ENCODE measurements at places on chromosomes 12 and 14. TPM values are rescaled to one million over a fixed set of nuclear protein-coding genes. Genes with fewer than 3 reads are reported as not detected.

DNA sequence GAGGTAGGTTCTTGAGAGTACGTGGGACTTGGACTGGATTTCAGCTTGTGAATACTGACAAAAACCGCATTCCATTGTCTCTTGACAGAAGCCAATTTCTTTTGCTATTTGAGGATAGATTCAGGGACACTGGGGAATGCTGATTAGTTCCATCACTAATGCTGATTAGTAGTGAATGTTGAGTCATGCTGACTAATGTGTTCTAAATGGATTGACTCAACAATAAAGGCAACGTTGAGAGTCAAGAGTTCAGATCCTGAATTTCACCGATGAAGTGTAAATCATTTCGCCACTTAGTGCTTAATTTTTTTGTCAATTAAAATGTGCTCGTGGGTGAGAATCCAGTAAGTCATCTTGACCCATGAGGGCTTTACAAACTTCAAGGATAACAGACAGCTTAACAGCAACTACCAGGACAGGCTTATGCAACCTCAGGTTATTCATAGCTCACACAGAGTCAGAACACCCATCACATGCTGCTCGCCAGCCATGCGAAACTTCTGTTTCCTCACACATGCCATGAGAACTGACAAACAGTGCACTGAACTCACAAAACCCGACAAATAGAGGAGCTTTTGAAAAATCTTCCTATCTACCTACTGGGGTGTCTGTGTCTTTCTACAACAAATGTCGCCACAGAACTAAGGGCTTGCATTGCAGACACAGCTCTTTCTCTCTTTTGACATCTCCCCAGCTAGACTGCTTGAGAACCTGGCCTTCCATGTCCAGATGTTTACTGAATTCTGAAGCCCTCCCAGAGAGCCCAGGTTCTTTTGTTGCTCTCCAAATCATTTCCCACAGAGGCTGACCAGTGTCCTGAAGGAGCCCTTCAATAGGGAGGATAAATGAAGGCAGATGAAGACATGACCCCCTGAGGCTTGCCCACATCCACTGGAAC is 316.4 kb downstream of the ZFP36L1 start:
- DNase-seq = peak; percentile 90

DNA sequence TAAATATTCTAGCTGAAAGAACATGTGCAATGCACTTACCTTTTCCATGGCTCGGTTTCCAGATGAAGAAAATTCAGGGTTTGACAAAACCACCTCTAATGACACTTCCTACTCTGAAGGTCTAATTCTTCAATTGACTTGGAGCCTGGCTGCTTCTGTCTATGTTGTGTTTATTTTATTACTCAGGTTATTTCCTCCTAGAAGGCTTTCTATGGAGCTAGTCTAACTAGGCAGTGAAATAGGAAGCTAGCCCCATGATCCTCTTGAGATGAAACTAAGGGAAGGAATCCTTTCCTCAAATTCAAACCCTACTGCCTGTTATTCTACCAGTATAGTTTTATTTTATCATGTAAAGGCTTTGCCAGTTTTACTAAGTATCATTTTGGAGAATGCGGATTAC is 20.9 kb upstream of the IFNG-AS1 start:
- no peak for DNase-seq

The TCL1B gene
- total RNA-seq = not detected

GRCh38 chr14:98957211-98958047 is 314.6 kb downstream of the BCL11B start:
- DNase-seq = peak; percentile 93

- DNase-seq = no peak
Observed at GRCh38 chr12:57096099-57096572, 7.2 kb downstream of the NAB2 start.

The BCL11B gene
- 0.43 TPM for total RNA-seq

- DNase-seq = no peak
Observed at GRCh38 chr14:74954232-74954946, 1.0 kb downstream of the PGF start.

The TC2N gene
- 12.5 TPM for total RNA-seq

DNA sequence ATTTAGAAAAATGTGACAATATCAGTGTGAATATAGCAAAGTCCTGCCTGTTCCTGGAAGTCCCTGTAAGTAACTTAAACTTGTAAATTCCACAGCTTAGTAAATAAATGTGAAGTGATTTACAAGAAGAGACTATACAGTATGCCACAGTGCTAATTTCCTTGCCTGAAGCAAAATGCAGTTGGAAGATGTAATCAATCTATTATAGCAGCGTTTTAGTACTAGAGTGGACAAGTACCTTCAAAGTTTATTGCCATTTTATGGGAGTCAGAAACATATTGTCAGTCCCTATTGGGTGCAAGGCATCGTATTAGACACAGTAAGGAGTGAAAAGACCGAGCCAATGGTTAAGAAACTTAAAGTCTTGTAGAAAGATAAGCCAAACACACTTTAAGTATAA is 94.1 kb downstream of the TRHDE start:
- DNase-seq = no peak

The AQP2 gene
- total RNA-seq = 0.83 TPM

GRCh38 chr12:93664573-93665138 is 12.5 kb upstream of the CRADD start:
- DNase-seq = no peak

The SALL2 gene
- 4.9 TPM for total RNA-seq

The SDSL gene
- total RNA-seq = 5.5 TPM

GRCh38 chr12:71371122-71371521 is 68.5 kb upstream of the LGR5 start:
- no peak for DNase-seq

DNA sequence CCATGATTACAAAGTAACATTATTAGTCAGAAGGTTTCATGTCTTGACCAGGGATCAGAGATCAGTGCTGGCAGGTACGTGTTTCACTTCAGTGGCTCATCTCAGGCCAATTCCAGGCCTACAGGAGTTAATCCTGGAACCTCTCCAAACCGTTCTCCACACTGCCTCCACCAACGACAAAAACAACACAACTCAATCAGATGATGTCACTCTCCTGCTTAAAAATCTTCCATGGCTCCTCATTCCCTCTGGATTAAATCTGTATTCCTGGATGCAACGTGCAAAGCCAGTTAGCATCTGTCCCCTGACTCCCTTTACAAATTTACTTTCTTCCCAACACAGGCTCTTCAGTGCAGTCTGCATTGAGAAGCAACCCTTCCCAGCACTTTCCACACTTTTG is 34.3 kb upstream of the TXNRD1 start:
- DNase-seq = peak; percentile 43

GRCh38 chr14:87767567-87767901 is 225.4 kb downstream of the GALC start:
- DNase-seq = no peak

DNA sequence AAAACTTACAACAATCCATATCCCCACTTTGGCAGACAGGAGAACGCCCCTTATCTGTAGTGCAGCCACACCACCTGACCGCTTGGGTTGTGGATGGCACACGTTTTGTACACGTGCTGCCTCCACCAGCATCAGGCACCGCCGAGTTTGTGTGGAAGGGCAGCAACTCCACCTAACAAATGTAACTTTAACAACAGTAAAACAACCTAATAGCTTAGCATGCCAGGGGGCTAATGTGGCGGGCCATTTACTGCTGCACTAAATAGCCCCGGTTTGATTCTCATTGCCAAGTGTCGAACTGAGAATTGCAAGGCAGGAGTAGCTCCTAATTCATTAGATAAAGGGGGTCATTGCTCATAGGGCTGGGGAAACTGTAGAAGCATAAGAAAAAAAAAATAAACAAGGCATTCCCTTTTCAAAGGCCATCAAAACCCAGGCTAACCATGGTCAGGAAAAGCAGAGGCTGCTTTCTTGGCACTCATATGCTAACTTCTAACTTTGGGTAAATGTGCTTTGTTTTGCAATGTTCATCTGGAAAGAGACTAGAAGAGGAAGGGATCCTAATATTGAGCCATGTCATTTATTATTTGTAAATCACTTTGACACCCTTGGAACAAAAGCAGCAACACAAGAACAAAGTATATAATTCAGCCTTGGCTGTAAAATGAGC is 279.7 kb upstream of the SOX5 start:
- DNase-seq = no peak

The SELPLG gene
- total RNA-seq = 3.7 TPM

The XPOT gene
- total RNA-seq = 16.9 TPM
